ENCODE measurements at places on chromosomes 1 and 21.

DNA sequence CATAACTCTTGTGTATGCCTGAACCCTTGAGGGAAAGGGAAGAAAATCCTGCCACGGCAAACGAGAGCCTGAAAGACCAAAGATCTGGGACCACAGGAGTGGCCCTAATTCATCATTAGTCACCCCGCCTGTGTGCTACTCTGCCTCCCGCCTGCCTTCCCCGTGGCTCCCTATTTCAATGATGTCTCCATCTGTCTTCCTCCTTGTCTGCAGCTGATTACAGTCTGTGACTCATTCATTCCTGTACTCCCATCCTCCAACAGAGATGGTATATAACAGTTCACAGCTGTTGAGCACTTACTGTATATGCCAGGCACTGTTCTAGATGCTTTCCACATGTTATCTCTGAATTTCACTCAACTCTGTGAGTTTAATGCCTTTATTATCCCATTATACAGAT, 96.6 kb downstream of the SEC16B start:
- peak; percentile 79 for DNase-seq

DNA sequence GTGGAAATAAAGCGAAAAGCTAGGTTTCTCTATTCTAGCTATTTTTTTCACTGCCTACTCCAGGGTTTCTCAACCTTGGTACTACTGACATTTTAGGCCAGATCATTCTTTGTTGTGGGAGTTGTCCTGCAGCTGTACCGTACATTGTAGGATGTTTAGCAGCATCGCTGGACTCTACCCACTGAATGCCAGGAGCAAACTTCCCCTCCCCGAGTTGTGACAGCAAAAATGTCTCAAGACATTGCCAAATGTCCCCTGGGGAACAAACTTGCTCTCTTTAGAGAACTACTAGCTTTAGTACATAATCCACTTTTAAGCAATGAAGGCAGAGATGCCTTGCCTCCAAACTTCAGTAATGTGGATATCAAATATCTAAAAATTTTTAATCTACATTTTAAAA, 122.8 kb downstream of the PLPPR5 start:
- DNase-seq = no peak

GRCh38 chr1:47919113-47919833, 77.9 kb downstream of the TRABD2B start:
- DNase-seq = no peak

DNA sequence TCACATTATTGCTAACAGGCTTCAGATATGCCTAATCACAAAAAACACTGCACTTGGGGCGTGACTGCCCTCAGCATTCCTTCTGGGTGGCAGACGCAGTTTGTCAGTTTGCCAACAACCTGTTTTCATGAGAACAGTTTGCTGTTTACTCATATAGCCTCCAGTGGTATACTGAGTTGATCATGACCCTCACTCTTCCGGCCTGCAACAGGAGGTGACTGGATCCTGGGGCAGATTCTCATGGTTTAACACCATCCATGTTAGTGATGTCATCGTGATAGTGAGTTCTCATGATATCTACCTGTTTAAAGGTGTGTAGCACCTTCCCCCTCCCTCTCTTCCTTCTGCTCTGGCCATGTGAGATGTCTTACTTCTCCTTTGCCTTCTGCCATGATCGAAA, 555.2 kb downstream of the PLPP3 start:
- DNase-seq = no peak

GRCh38 chr1:112505400-112505785, 3.4 kb upstream of the WNT2B start:
- no peak for DNase-seq

GRCh38 chr1:234302354-234302962, 70.8 kb upstream of the COA6 start:
- DNase-seq = no peak

GRCh38 chr1:161932668-161933067, 91.0 kb downstream of the OLFML2B start:
- DNase-seq = no peak

- no peak for DNase-seq
These were observed 13.6 kb downstream of the FHAD1 start for GRCh38 chr1:15260418-15261154.

GRCh38 chr1:26350343-26350700, 3.6 kb downstream of the CRYBG2 start:
- no peak for DNase-seq

- no peak for DNase-seq
These were observed 152.2 kb upstream of the KRTAP19-8 start for GRCh38 chr21:31190516-31190915.

GRCh38 chr1:41691424-41691823, 206.9 kb upstream of the EDN2 start:
- no peak for DNase-seq

DNA sequence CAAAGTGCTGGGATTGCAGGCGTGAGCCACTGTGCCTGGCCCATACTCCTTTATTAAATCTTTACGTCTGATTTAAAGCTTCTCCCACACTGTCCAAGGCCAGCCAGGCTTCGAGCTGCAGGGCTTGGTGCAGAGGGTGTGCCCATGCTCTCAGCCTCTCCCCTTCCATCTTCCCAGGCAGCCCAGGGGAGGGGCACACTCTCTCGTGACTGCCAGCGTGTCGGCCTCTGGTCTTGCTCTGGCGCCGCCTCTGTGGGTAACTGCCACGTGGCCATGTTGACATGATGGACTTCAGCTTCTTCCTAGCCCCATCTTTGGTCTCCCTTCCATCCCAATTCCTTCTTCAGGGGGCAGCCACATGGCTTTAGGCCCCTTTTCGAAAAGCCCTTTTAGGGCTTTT, 4.7 kb downstream of the GPR137B start:
- no peak for DNase-seq

DNA sequence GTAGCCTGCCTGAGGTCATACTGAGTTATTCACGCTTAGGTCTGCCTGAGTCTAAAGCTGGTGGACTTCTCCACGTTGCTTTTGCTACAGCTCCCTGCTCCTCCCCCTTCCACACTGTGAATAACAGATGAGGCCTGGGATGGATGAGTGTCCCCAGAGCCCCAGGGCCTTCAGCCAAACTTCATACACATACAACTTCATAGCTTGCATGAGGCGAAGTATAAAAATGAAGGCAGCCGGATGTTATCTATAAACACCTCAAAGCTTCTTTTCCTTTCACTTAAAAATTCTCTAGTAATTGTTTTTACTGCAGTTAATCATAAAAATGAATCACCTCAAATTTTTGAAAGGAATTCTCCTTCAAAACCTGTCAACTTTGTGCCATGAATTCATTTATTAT, 70.2 kb downstream of the DAB1 start:
- no peak for DNase-seq

GRCh38 chr1:27569088-27569460, 34.9 kb downstream of the AHDC1 start:
- DNase-seq = no peak

DNA sequence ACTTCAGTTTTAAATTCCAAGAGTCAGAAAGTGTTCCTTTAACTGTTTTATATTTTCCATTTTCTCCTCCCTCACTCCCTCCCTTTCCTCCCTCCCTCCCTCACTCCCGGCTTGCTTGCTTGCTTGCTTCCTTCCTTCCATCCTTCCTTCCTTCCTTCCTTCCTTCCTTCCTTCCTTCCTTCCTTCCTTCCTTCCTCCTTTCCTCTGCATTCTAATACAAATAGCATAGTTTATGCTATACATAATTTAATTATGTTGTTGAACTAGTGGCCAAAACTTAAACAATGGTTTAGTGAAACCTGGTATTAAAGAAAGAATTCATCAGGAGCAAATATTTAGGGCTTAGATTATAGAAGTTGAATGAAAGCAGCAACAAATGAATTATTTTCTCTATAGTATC, 188.5 kb upstream of the OLFM3 start:
- DNase-seq = no peak

DNA sequence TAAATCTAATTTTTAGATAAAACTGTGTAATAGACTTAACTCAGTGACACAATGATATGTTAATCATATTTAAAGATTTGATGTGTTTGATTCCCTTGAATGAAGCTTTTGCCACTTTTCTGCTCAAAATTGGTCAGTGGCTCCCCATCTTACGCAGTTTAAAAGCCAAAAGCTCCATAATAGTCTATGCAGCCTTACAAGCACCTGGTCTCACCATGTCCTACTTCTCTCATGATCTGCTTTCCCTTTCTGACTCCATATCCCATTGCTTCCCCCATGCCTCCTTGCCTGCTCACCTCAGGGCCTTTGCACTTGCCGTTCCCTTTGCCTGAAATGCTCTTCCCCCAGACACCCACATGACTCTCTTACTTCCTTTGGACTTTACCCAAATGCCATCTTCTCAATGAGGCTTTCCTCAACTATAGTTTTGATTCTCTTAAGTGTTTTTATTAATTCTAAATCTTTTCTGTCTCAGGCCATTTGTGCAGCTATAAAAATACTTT, 1.9 kb downstream of the ZBTB8A start:
- DNase-seq = no peak

DNA sequence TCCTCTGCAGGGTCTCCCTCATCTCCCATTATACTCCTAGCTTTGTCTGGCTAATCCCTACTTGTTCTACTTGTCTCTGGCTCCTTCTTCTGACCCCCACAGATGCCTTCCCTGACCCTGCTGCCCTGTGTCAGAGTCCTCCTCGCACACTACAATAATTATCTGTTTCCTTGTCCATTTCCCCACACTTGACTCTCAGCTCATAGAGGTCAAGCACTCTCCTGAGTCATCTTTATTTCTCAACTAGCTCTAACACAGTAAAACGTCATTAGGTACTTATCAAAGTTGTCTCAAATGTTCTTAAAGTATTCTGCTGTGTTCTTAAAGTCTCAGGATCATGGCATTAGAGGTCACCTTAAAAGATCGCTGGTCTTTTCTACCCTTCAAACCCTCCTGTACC, 47.1 kb downstream of the C8A start:
- DNase-seq = no peak

DNA sequence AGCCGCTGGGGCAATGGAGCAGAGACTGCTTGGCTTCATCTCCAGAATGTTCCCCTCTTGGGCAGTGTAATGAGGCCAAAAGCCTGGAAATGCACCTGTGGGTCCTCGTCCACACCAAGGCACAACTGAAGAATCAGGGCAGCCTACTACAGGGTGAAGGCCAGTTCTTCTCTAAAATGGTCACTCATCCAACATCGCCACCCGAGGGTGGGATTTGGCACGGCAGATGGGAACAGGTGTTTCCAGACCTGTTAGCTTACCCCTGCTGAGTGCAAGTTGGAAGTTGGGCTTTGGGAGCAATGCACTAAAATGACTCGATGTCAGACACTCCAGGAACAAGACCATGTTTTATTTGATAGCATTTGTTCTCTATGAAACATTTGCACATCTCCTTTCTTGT, 543.7 kb downstream of the NPHP4 start:
- no peak for DNase-seq

- no peak for DNase-seq
These were observed 12.6 kb upstream of the MNDA start for GRCh38 chr1:158818560-158818959.

- DNase-seq = no peak
These were observed 590 bp downstream of the TMOD4 start for GRCh38 chr1:151175041-151175741.

DNA sequence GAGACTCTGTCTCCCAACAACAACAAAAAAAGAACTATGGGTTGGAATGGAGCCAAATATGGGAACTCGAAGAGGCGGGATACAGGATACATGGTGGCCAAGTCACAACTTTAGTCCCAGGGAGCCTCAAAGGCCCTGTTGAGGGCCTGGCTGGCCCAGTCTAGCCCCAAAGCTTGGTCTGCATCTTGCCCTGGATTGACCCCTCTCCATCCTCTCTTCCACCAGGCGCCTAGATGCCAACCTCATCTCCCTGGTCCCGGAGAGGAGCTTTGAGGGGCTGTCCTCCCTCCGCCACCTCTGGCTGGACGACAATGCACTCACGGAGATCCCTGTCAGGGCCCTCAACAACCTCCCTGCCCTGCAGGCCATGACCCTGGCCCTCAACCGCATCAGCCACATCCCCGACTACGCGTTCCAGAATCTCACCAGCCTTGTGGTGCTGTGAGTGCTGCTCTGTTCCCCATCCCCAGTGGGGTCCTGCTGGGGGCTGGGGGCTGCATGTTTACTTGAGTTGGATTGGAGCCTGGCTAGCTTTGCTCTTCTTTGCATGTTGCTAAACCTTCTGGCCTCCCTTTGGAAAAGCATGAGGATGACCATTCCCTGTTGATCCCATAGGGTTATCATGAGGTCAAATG, 65.5 kb downstream of the UBE2T start:
- no peak for DNase-seq

- DNase-seq = peak; percentile 13
These were observed 32.1 kb upstream of the EPHX4 start for GRCh38 chr1:91997607-91998195.

- no peak for DNase-seq
These were observed 48.9 kb upstream of the KIF26B start for GRCh38 chr1:245105815-245106410.

GRCh38 chr1:219177363-219177762, 3.7 kb downstream of the LYPLAL1 start:
- DNase-seq = no peak

DNA sequence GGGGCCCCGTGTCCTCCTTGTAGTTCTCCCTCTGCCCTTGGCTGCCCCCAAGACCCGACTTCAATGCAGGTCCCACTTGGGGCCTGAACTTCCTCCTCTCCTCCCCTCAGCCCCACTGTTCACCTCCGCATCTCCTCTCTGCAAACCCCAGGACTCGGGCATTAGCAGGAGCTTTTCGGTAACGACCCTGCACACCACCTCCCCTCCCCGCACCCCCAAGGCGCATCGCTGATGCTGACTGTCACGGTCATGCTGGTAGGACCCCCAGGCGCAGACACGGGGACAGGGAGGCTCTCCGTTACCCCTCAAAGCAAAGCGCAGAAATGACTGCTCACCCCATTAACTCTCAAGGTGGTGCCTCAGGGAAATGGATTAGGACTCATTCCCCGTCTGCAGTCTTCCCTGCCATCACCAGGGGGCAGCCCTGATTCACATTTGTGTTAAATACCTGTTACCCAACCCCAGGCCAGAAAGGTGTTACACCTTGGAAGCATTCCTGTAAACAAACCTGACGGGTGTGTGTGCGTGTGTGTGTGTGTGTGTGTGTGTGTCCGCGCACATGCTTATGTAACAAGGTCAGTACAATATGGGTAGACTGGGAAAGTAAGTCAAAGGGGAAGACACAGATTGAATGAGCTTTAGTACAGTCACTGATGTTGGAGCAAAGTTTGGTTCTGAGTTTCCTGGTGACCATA, 6.4 kb upstream of the GUCA2B start:
- DNase-seq = peak; percentile 4

DNA sequence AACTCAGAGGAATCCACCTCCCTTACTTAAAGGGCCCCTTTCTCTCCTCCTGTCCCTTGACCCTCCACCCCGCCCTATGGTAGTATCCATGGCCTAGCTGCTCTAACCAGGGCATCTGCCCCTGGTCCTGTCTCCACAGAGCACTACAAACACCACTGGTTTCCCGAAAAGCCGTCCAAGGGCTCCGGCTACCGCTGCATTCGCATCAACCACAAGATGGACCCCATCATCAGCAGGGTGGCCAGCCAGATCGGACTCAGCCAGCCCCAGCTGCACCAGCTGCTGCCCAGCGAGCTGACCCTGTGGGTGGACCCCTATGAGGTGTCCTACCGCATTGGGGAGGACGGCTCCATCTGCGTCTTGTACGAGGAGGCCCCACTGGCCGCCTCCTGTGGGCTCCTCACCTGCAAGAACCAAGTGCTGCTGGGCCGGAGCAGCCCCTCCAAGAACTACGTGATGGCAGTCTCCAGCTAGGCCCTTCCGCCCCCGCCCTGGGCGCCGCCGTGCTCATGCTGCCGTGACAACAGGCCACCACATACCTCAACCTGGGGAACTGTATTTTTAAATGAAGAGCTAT, 1.7 kb downstream of the BTG2 start:
- no peak for DNase-seq

GRCh38 chr1:109501644-109502363, 7.7 kb downstream of the AMIGO1 start:
- no peak for DNase-seq

GRCh38 chr1:2477309-2477708, 1.2 kb downstream of the PLCH2 start:
- DNase-seq = no peak
